Dorsolateral prefrontal cortex (tissue), 122 donors: ENCODE measurements at places on chromosomes 1 and 21.

GRCh38 chr1:185016880-185017279 is 28.5 kb upstream of the RNF2 start:
- DNase-seq: no peak

GRCh38 chr21:17250778-17251241 is 262.0 kb upstream of the CXADR start:
- no peak for DNase-seq

GRCh38 chr1:181255270-181255929 is 166.9 kb downstream of the IER5 start:
- no peak for DNase-seq

GRCh38 chr1:203273206-203273868 is 32.0 kb upstream of the BTG2 start:
- DNase-seq: peak; percentile 90

DNA sequence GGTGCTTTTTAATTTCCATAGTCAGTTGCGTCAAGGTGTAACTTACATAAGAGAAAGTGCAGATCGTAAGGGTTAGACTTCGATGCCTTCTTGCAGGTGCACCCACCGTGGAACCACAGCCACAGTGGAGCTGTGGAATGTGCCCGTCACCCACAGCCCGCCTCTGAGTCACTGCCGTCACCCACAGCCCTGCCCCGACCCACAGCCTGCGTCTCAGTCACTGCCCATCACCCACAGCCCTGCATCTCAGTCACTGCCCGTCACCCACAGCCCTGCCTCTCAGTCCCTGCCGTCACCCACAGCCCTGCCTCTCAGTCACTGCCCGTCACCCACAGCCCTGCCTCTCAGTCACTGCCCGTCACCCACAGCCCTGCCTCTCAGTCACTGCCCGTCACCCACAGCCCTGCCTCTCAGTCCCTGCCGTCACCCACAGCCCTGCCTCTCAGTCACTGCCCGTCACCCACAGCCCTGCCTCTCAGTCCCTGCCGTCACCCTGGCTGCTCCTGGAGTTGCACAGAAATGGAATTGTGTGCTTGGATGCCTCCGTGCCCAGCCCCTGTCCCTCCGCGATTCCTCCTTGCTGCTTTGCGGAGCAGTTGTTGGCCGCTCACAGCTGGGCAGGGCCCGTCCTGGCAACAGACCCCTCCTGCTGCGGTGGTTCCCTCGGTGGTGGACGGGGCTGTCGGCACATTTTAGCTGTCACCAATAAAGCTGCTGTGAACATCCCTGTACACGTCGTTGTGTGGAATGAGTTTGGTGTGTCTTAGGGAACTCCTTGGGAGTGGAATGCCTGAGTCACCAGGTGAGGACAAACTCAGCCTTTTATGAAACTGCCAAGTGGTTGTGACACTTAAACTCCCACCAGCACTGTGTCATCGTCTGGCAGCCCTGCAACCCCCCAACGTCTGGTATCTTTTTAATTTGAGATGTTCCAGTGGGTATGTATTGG is 44.9 kb upstream of the COL6A2 start:
- DNase-seq: no peak

- DNase-seq: no peak
These were observed 70.5 kb downstream of the SSBP3 start for GRCh38 chr1:54335755-54336108.

DNA sequence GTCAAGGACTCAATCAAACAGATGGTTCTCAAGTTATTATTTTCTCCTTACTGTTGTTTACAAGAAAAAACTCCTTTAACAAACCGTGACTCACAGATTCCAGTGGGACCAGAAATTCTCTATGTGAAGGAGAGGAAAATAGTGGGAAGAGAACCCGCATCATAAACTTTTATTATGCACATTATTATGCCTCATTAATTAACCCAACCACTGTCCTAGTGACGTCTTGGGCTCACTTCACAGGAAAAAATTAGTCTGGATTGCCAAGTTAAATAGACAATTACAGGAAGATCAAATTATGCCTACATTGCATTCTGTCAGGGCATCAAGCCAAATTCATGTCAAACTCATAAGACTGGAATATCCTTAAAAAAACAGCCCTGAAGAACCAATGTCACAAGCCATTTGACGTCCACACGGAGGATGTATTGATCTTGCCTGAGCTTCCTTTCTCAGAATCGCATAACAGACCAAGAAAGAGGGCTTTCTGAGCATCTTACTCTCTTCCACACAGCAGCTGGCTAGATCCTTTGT is 347.8 kb downstream of the DUSP10 start:
- no peak for DNase-seq

- no peak for DNase-seq
These were observed 171.0 kb downstream of the VAV3 start for GRCh38 chr1:107793896-107794453.

- no peak for DNase-seq
These were observed 6.8 kb upstream of the PDZK1IP1 start for GRCh38 chr1:47196622-47197021.

DNA sequence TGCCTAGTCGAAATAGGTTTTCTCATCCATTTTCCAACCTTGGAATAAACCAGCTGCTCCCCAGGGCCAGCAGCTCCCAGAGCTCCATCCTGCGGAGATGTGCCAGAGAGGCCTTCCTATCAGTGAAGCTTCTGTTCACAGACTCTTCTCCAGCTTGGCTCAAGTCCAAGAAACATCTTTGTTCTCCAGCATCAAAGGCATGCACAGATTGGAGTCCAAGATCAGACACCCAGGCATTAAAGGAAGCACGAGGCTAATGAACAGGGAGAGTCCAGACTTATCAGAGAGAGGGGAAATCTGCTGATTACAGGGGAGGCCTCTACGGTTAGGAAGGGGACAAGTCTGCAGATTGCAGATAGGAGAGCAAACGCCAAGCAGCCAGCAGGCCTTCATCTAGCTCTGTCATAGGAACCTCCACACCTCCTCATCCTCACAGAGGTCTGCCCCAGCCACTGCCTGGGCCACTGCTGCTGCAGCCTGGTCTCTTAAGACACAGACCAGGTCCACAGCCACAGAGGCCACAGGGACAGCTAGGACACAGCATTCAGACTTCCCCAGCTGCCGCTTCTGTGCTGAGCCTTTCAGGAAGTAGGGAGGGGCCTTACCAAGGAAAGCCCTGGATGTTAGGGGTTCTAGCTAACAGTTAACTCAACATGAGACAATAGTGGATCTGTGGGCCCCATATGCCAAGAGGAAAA is 3.4 kb downstream of the PRR9 start:
- peak; percentile 48 for DNase-seq

GRCh38 chr1:200224315-200224714 is 185.5 kb downstream of the ZNF281 start:
- no peak for DNase-seq
